ENCODE measurements at places on chromosomes 1 and 21.

DNA sequence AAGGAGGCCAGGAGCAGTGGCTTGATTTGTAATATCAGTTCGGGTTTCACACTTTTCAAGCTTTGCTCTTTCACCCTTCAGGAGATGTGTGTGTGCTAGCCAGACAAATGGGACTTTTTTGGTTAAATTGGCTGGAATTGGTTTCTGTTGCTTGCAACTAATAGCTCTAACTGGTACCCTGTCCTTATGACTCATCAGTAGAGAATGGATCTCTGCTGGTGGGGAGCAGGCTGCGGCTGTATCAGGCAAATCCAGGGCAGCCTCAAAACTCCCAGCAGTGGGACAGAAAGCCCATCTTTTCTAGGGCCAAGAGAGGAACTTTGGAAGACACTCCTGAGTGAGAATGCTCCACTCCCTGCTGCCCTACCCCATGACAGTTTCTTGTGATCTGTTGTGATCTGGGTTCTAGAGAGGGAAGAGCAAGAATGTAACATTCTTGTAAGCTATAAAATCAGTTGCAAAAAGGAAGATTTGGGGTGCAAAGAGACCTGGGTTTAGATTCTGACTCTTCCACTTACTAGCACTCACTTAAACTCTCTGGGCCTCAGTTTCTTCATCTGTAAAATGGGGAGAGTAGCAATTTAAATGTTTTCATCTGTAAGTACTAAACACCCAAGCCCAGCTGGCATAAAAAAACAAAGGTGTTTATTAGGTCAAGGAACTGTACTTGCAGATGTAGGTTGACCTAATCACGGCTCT lies 257.0 kb upstream of the TMEM51 start:
- no peak for DNase-seq

- DNase-seq, result no peak
Measured at GRCh38 chr1:3771108-3772026, 1.2 kb upstream of the SMIM1 start.

- no peak for DNase-seq
Measured at GRCh38 chr1:240936911-240937668, 325.1 kb upstream of the GREM2 start.

DNA sequence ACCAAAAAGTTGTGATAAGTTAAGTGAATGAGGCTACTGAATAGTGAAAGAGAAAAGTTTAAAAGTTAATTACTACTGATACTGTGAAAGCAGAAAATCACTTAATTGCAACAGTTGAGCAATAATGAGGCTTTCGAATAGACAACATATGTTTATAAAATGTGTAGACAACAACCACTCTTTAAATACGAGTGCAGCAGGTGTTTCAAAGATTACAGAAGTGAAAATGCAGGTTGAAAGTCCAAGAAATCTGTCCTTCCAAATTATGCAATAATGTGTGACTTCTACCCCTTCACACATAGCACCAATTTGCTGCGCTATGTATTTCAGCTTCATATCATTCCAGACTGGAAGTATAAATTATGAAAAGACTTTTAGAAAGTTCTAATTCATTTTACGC lies 213.0 kb downstream of the COL24A1 start:
- no peak for DNase-seq

DNA sequence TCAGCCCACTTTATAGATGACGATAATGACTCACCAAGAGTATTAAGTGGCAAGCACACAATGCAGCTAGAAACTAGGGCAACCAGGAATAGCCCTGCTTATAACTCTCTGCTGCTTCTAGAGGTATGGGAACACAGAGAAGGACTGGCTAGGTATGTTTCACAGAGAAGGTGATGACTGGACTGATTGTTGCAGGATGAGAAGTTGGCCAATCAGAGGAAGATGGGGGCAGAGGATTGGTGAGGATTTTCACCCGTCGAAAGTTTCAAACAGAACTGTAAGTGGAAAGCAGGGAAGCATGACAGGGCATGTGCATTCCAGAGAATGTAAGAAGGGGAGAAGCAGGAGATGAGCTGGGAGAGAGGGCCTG lies 222.4 kb upstream of the JUN start:
- no peak for DNase-seq

DNA sequence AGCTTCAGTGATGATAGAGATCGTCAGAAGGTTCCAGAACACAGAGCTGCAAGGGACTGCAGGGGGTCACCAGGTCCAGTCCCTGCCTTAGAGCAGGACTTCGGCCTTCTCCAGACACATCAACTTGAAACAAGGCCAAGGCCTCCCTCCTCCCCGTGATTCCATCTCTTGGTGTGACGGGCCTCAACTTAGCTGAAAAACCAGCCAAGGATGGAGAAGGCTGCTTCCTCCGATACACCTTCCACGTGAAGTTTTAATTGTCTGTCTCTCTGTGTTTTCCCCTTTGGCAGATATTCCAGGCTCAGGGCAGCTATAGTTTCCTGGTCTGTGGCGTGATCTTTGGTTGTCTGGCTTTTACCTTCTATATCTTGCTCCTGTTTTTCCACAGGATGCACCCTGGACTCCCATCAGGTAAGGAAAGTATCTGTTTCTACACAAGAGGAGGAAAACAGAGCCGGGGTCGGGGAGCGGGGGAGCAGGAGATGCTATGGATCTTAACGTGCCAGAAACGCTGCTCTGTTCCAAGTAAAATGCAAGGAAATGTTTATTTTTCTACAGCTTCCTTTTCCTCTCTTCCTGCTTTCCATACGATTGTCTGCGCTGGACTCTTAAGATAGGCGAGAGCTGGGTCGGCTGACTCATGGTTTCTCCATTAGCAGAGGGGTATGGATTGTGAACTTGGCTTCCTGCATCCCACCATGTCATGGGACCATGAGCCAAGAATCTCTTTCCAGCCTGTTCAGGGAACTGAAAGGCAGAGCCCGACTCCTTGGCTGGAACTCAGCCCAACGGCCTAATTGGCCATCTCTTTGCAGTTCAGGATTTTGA lies 32.8 kb downstream of the ELK4 start:
- DNase-seq, result no peak

GRCh38 chr1:21503706-21504377 lies 5.4 kb upstream of the ALPL start:
- DNase-seq, result no peak

DNA sequence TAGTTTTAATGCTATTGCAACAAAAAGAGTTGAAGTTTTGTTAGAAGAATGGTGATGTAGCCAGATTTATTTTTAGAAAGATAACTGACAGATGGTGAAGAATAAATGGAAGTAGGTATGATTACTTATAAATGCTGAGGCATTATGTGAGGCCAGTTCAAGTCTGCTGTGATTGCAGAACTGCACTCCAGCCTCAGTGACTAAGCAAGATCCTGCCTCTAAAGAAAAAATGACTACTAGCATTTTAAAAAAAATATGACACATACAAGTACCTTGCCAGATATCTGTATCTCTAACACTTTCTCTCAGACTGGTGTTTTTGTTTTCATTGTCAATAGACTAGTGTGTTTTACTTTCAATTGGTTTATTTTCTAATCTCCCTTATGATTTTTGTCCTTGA lies 1242.4 kb upstream of the ADGRL4 start:
- DNase-seq, result no peak

GRCh38 chr1:93014168-93014567 lies 52.9 kb upstream of the DIPK1A start:
- DNase-seq, result no peak

All from activated CD4-positive, CD25-positive, alpha-beta regulatory T cell treated with anti-CD3 and anti-CD28 coated beads, Interleukin-2, amount 50 U/mL, for 16 hours (primary cell).